Choroid plexus epithelial cell (primary cell): ENCODE measurements at places on chromosomes 1 and 21.
A peak's percentile ranks its signal among the peaks of the same experiment; 100 is the strongest.

GRCh38 chr21:45003331-45004058 lies 63.7 kb downstream of the SLX9 start:
- DNase-seq = no peak

- no peak for DNase-seq
Observed at GRCh38 chr1:228917755-228918154, 182.5 kb downstream of the RHOU start.

DNA sequence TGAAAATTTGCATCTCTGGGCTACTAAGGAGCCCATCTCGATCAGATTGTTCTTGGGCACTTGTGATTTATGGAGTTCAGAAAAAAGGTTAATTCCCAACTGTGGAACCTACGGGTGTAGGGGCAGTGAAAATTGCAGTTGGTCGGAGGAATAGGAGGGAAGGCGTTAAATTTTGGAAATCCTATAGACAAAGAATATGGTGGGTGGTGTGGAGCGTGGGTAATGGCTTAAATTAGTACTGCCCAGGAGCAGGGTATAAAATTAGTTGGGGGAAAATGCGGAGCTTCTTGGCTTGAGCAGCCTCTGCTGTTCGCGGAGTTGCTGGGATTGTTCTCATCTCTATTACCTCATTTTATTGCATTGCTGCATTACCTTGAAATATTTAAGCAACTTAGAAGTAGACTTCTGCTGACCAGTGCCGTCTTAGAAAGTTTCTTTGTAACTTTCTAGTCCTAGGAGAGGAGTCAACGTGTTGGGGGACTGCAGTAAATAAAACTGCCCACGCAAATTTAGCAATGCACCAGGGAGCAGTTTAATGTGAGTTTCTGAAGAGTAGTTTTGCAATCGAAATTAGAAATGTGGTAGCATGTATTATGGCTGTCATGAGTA lies 514 bp downstream of the S1PR1 start:
- peak; percentile 70 for DNase-seq

DNA sequence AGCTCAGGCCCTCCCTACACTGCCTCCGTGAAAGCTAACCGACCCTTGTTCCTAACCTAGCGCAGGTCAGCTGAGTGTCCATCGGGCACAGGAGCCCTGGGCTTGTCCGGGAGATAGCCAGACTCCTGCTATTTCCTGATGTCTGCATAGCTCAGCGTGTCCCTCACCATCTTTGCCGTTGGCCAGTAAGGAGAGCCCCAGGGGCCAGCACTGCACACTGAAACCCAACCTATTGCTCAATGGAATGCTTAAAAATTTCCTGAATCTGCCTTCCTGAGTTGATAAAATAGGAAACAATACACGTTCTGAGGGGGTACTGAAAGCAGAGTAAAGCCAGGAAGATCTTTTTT lies 2.2 kb downstream of the RUNX1 start:
- DNase-seq = peak; percentile 72

- DNase-seq = peak; percentile 82
Observed at GRCh38 chr1:10646347-10646861, 150.0 kb downstream of the CASZ1 start.

- no peak for DNase-seq
Observed at GRCh38 chr1:36765785-36766300, 268.5 kb downstream of the GRIK3 start.

- no peak for DNase-seq
Observed at GRCh38 chr1:44422161-44422560, 17.1 kb downstream of the RNF220 start.

DNA sequence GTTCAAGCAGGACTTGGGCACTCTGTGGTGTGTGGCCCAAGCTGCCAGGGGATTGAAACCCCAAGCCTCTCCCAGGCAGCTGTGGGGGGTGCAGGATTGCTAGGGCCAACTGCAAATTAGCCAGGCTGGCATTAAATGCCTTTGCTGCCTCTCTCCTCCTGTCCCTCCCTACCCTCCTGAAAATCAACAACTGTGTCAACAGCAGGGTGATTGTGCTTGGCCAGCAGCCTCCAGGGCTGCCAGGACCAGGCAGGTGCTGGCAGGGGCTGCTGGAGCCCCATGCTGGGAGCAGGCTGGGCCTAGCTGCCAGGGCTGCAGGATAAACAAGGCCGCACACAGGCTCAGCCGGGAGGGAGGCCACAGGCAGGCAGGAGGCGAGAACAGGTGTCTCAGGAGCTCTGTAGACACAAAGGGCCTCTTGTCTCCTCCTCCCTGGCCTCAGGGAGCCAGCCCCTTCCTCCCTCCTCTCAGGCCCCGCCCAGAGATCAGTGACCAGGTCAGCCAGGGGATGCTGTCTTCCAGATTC lies 11.4 kb downstream of the SOX13 start:
- no peak for DNase-seq

GRCh38 chr1:26287033-26287711 lies 7.3 kb downstream of the SH3BGRL3 start:
- no peak for DNase-seq

- peak; percentile 92 for DNase-seq
Observed at GRCh38 chr1:62076286-62076685, 118.4 kb upstream of the L1TD1 start.

DNA sequence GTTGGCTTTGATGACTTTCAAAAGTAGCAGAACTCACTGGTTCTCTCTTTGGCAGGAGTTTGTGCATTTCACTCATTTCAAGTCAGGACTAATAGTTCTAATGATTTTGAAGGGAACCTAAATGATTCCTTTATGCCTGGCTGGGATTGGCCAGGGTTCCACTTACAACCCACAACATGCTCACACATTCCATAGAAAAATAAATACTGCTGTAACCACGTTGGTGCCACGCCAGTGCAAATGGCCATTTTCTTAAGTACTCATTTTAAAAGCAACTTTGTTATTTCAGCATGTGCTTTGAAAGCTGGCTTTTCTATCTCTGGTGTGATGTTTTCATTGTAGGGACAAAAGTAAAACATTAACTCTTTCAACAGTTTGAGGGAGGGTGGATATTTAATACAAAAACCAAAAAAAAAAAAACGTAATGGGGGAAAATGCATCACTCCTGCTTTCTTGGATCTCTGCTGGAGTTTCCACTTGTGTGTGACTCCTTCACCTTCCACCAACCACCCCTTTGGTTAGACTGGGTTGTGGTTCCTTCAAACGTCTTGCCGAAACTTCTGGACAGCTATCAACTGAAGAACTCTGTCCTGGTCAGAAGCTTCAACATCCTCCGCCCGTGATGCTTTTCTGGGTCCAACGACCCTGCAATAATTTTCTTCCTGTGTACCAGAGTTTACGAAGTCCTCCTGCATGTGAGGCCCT lies 300.4 kb upstream of the RUNX1 start:
- peak; percentile 27 for DNase-seq

DNA sequence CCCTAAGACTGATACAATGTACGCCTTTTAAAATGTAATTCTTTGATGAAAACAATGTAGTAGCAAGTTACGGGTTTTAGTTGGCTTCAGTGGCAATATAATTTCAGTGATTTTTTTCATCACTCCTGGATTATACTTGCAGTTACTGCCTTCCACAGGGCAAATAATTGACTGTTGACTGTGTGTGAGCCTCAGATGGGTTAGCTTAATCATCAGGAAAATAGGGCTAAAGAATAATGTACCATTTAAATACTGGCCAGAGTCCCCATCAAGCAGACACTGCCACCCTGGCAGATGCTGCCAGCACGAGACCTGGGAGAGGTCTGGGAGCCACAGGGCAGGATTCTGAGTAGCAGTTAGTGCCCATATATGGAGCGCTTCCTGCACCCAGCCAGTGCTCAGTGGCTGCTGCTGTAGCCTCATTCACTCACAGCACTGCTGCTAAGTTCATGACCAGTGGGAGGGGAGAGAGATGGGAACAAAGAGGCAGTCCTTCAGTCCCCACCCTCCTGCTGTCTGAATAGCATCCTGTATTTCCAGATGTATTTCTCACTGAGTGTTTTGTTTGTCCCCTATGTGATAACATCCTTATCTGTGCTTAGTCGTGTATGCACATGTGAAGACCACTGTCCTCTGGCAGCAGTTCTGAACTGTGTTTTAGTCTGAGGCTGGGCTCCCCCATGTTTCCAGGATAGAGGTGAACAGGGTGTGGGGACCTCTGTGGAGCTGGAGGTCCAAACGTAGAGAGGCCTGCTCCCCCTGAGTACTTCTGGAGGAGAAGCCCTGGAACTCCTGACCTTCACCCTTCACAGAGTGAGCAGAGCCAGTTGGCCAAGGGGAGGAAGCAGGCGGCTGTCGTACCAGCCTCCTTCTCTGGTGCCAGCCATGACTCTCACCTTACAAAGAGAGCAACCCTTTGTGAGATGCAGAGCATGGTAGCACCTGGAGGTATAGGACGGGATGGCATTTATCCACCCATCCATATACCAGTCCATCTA lies 80.4 kb downstream of the ADARB1 start:
- peak; percentile 93 for DNase-seq

GRCh38 chr1:112507921-112508277 lies 866 bp upstream of the WNT2B start:
- no peak for DNase-seq

- DNase-seq = peak; percentile 78
Observed at GRCh38 chr1:220013497-220013896, 32.8 kb downstream of the EPRS1 start.

GRCh38 chr1:66262208-66262963 lies 271.6 kb upstream of the SGIP1 start:
- peak; percentile 72 for DNase-seq

- no peak for DNase-seq
Observed at GRCh38 chr1:19564366-19564765, 79.0 kb upstream of the CAPZB start.

- no peak for DNase-seq
Observed at GRCh38 chr21:36708286-36709029, 9.5 kb downstream of the SIM2 start.
